ENCODE measurements at places on chromosomes 3 and 15. TPM values are rescaled to one million over a fixed set of nuclear protein-coding genes. Genes with fewer than 3 reads are reported as not detected.

The ZNF660 gene
- total RNA-seq, result 3.3 TPM

The RHCG gene
- not detected for total RNA-seq

The TMEM207 gene
- total RNA-seq, result not detected

The PRSS50 gene
- not detected for total RNA-seq

The GABRA5 gene
- not detected for total RNA-seq

Data from fibroblast of lung (primary cell).